ENCODE measurements at places on chromosomes 1 and 21.

DNA sequence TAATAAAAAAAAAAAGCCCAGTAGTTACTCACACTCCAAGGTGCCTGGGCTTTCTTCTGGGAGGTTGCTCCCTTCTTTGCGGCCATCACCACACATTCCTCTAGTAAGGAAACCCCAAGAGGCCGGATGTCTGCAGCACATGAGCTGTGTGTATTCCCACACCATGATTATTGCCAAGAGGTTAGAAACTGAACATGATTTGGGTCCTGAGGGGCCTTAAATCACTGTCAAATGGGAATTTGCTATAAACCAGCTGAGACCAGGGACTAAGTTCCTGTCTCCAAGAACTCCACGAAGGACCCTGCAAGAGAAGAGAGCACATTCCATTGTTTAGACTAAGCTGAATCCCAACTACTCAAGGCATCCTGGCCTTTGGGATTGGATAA lies 85.3 kb upstream of the SSX2IP start:
- no peak for DNase-seq

DNA sequence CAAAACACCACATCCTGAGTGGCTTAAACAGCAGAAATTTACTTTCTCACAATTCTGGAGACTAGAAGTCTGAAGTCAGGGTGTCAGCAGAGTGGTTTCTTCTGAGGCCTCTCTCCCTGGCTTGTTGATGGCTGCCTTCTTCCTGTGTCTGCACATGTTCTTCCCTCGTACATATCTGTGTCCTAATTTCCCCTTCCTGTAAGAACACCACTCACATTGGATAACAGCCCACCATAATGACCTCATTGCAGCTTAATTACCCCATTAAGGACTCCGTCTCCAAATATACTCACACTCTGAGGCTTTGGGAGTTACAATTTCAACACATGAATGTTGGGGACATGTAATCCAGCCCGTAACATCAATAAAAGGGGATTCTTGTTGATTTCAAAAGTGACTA lies 23.4 kb downstream of the C8A start:
- no peak for DNase-seq

DNA sequence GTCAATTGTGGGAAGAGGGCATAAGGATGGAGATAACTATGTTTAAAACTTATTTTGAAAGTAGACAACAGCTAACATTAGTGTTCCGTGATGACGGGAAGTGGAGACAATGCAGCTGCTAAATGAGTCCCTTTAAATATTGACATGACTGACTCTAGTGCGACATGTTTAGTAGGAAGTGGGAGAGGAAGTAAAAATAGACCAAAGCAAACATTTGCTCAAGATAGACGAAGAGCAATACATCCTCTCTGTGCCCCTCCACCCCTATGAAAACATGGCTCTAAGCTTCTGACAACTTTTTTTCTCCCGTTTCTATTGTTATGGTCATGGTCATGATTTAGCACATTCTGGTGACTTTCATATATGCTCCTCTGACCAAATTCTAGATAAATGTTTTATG lies 60.0 kb upstream of the HMCN1 start:
- no peak for DNase-seq

GRCh38 chr1:235946571-235946981 lies 79.9 kb upstream of the LYST start:
- DNase-seq: no peak

GRCh38 chr1:245225322-245226202 lies 70.8 kb downstream of the KIF26B start:
- DNase-seq: no peak

DNA sequence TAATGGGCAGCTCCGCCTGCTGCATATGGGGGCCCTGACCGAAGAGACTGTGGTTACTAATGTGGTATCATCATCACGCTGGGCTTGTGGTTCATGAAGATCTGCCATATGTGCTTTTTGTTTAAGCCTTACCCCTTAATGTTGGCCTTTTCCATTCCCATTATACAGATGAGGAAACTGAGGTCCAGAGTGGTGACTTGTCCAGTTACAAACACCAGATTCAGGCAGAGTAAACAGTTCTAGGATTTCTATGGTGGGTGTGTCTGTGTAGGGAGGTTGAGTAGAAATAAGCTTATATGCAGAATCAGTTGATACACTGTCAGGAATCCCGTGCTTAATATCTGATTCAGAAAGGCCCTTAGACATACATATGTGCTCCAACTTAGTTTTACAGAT lies 691 bp downstream of the UTP11 start:
- DNase-seq: no peak

DNA sequence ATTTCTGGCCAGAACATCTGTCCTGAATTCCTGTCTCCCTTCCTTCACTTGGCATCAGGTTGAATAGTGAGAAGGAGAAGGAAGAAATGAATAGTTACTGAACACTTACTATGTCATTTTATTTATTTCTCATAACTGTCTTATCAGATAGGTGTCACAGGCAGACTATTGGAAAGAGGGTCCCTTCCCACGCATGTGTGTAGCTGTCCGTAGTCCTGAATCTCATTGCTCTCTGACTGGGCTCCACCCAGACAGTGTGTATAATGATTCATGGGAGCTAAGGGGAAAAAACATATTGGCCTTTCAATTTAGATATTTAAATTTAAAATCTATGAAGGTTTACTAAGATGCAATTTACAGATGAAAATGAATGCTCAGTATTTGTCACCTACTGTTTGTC lies 86.1 kb downstream of the OMA1 start:
- DNase-seq: peak; percentile 28

DNA sequence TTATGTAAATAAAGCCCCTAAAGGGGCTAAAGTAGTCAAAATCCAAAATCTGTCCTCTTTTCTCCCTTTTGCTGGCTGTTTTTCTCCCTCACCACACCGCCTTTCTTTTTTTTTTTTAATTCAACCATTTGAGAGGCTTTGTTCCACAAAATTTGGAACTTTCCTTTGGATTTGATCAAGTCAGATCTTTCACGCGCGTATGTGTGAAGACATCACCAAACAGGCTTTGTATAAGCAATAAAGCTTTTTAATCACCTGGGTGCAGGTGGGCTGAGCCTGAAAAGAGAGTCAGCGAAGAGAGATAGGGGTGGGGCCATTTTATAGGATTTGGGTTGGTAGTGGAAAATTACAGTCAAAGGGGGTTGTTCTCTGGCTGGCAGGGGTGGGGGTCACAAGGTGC lies 5.3 kb upstream of the HPDL start:
- no peak for DNase-seq
